Pulmonary artery endothelial cell (primary cell): ENCODE measurements at places on chromosomes 13 and 19.

- no peak for DNase-seq
Observed at GRCh38 chr19:41707502-41707812, 969 bp upstream of the CEACAM5 start.

DNA sequence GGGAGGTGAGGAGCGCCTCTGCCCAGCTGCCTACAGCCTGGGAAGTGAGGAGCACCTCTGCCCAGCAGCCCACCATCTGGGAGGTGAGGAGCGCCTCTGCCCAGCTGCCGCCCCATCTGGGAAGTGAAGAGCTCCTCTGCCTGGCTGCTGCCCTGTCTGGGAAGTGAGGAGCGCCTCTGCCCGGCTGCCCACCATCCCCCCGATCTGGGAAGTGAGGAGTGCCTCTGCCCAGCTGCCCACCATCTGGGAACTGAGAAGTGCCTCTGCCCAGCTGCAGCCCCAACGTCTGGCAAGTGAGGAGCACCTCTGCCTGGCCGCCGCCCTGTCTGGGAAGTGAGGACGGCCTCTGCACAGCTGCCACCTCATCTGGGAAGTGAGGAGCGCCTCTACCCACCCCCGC lies 64.3 kb downstream of the ZNF708 start:
- no peak for DNase-seq

DNA sequence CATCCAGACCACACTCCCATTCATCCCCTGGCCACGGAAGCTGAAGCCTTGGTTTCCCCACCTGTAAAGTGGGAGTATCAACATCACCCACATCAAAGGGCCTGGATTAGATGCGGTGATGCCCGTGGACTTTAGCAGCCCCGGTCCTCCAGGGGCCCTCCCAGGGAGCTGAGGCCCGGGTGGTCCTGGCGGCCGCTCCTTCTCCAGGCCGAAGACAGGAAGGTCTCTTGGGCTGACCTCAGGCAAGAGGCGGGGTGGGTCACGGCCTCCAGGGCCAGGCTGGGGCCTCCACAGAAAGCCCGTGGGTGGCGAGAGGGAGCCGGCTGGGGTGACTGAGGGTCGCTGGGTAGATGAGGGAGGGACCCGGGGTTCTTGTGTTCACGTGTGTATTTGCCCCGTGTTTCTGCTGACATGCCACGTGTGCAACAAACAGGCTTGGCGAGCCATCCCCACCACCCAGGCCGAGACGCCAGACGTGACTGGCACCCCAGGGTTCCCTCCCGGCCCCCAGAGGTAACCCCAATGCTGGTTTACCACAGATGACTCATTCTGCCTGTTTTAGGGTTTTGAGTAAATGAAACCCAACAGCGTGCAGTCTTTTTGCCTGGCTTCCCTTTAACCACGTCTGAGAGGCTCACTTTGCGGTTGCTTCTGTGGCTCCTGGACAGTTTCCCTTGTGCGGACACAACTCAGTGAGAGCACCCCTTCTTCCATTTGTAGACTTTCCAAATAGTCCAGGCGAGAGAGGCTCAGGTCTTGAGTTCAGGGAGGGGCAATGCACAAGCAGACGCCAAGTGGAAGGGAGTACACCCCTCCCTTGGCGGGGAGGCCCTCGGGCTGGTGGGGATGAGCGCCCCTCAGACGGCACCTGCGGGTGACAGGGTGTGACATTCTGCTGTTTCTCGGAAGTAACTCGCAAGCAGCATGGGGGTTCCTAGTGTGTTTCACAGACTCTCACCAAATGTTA lies 42.9 kb downstream of the C13orf46 start:
- no peak for DNase-seq

- DNase-seq = no peak
Observed at GRCh38 chr19:33481863-33482262, 39.7 kb downstream of the PEPD start.

DNA sequence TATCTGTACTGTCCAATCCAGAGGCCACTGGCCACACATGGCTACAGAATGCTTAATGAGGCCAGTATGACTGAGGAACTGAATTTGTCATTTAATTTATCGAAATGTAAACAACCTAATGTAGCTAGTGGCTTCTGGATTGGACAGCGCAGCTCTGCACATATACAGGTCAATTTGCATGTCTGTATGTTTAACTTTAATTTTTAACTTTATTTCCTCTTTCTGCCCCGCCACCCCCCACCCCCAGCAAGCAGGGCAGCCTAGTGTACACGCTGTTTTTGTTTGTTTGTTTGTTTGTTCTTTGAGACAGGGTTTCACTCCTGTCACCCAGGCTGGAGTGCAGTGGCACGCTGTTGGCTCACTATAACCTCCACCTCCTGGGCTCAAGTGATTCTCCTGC lies 15.5 kb downstream of the ZSWIM9 start:
- no peak for DNase-seq

GRCh38 chr19:18519962-18520847 lies 1.7 kb downstream of the ELL start:
- peak; percentile 54 for DNase-seq

DNA sequence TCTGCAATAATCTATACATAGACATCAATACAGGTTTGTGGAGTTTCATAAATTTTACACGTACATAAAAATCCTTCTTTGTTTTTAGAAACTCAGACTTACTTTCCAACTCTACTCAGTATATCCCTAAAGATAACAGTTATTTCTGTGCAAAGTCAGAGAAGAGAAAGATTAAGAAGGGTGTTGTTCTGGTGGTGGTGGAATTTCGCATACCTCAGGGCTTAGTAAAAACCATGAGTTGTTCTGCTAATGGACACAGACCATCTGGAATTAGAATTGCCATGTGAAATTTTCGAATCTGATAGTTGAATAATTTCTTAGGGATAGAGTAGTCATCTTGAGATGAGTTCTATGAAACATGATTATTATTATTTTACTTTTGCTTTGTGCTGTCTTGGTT lies 102.7 kb downstream of the ZAR1L start:
- DNase-seq = no peak

DNA sequence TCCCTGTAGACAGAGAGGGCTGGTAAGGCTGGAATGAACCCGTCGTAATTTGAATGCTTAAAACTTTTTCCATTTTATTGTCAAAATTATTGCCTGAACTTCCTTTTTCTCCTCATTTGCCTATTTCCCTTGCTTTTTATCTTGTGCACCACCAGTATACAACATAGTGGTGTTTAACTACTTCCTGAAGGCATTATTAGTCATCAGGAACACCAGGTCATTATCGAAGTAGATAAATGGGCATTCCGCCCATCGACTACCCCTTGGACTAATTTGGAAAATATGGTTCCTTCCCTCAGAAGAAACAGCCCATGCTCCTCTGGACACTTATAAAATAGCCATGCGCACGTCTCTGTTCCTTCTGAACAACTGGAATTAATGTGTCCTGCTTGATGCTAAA lies 232.1 kb downstream of the TM9SF2 start:
- DNase-seq = no peak

DNA sequence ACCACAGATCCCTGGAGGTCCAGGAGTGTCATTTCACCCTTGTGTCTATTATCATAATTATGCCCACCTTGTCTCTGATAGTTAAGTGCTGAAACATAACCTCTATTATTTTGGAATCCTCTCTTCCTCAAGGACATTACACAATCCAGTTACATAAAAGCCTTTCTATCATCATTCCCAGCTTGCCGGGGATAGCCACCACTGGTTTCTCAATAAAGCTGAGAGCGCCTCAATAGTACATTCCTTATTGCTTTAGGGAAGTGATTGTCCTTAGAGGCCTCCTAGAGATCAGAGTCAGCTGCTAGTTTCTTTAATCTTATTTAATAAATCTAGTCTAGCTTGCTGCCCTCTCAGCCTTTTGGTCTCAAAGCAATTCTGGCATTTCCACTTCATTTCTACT lies 490.0 kb upstream of the ATXN8OS start:
- no peak for DNase-seq

GRCh38 chr13:23789576-23790346 lies 99.4 kb downstream of the MIPEP start:
- DNase-seq = no peak

- no peak for DNase-seq
Observed at GRCh38 chr19:35628264-35628564, 622 bp upstream of the RBM42 start.

DNA sequence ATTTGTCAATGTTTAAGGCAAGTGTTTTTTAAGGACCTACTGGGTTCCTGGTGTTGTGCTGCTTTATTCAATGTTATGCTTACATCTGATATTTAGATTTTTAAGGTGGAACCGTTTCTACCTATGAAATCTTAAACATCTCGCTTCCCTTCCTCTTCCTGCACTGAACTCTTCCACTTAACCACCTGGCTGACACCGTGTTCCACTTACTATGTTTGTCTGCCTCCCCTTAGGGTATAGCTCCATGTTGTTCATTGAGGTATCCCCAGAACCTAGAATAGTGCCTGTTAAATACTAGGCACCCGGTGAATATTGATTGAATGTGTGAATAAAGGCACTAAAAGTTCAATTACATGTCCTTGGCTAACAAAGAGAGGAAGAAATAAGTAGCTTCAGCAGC lies 104.9 kb downstream of the RNF17 start:
- DNase-seq = no peak

GRCh38 chr13:79675931-79676660 lies 195.1 kb downstream of the NDFIP2 start:
- no peak for DNase-seq

DNA sequence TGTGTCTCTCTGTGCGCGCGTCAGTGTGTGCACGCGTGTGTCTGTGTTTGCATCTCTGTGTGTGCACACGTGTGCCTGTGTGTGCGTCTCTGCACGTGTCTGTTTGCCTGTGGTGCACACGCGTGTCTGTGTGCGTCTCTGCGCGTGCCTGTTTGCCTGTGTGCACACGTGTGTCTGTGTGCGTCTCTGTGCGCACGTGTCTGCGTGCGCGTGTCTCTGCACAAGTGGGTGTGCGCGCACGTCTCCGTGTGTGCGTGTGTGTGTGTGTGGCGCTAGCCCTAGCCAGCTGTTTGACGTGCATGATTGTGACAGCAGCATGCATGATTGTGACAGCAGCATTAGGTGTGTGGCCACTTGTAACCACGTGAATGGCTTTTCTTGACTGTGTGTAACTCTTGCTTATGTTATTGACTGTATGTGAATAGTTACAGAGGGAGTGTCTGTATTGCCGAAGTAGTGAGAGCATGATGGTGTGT lies 31.1 kb downstream of the ZNF146 start:
- no peak for DNase-seq

DNA sequence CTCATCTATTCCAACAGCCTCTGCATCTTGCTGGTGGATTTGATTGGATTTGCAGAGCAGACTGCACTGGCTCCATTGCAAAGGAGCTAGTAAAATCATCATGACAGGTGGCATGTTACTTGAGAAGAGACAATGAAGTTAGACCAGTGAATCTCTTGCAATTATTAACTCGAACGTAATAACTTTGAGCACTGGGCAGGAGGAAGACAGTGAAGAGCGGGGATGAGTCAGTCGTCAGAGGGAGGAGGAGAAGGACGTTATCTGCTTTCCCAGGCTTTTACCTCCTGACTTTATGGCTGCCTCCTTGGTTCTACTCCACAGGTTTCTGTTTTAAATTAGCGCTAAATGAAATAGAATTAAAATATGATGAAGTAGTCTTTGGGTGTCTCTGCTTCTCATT lies 257.8 kb upstream of the IPO5 start:
- DNase-seq = no peak

GRCh38 chr13:103004661-103005345 lies 61.4 kb downstream of the SLC10A2 start:
- no peak for DNase-seq

GRCh38 chr19:14088634-14089411 lies 1.7 kb downstream of the SAMD1 start:
- DNase-seq = no peak

GRCh38 chr19:19429361-19429760 lies 23.9 kb downstream of the GATAD2A start:
- no peak for DNase-seq
